Activated naive CD4-positive, alpha-beta T cell (primary cell): ENCODE measurements at places on chromosomes 2 and 18.

DNA sequence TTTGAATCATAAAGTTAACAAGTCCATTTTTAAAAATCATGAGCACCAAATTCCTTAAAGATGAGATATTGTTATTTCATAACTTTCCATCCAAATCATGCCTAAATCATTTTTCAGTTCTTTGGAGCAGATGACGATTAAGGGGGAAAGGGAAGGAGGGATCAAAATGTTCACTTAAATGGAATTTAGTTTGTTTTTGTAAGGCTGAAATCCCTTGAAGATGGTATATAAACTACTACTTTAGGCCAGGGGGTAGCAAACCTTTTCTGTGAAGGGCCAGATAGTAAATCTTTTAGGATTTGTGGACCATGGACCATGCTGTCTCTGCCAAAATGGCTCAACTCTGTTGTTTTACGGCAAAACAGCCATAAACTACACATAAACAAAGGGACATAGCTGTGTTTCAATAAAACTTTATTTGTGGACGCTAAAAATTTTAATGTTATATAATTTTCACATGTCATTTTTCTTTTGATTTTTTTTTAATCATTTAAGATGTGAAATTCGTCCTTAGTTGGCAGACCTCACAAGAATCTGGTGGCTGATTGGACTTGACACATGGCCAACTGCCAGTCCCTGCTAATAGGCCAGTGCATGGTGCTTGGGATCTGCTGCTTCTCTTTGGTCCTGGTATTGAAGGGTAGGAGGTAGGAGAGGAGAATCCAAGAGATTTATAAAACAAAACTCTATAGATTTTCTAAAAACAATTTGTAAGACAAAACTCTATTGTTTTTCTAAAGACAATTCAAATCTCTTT is 52.0 kb upstream of the RTN4 start:
- DNase-seq = no peak

DNA sequence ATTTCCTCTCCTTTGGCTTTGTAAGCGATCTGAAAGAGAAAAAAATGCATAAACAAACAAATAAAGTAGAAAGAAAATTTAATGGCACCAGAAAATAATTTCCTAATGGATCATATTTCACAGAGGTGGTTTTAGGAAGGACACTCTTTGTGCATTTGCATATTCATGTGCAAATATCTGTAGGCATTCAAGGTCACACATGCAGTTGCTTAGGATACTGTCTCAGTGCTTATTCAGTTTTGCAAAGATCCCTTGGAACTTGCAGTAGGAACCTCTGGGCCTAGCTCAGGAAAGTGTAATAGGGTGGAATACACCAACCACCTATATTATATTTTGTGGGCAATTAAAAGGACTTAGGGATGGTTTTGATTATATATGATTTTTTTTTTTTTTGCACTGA is 54.3 kb downstream of the NEB start:
- no peak for DNase-seq

DNA sequence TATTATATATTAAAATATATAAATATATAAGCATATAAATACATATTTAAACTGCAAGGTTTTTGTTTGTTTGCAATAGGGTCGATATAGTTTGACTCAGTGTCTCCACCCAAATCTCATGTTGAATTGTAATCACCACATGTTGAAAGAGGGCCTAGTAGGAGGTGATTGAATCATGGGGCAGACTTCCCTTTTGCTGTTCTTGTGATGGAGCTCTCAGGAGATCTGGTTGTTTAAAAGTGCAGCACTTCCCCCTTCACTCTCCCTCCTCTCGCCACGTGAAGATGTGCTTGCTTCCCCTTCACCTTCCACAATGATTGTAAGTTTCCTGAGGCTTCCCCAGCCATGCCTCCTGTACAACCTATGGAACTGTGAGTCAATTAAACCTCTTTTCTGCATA is 2137.3 kb upstream of the CELF4 start:
- DNase-seq = no peak

DNA sequence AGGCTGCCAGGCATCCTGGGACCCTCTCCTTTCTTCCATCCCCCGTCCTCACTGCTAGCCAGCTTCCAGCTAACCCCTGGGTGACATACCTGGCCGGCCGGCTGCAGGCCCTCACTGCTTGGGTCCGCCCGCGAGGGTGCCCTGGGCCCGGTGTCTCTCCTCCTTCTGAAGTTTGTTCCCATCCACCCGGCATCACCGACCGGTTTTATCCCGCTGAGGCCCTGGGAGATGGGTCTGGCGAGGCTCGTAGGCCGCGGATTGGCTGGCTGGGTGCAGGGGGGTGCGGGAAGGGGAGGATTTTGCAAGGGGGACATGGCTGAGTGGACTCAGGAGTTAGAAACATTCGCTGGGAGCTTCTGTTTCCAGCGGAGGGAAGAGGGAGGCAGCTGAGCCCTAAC is at the start of gene PAX8:
Gene PAX8, minus strand, starts transcription at position 180 of the 398 bp plus-strand sequence. CDS start 527 bp downstream, outside the sequence.
- DNase-seq = no peak

DNA sequence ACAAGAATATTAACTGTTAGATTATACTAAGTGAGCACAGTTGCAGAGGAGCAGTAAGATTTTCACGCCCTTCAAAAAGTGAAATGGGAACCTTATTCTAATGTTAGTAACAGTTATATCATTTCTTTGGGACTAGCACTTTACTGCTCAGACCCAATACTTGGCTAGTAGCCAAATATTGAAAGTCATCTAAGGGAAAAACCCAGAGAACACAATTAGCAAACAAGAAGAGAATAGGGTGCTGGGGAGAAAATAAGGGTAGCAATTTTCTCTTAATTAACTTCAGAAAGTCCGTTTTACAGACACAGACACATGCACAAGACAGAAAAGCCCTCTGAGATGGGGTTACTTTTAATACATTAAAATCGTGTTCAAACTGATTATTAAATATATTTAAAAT is 71.8 kb downstream of the ID2 start:
- no peak for DNase-seq

DNA sequence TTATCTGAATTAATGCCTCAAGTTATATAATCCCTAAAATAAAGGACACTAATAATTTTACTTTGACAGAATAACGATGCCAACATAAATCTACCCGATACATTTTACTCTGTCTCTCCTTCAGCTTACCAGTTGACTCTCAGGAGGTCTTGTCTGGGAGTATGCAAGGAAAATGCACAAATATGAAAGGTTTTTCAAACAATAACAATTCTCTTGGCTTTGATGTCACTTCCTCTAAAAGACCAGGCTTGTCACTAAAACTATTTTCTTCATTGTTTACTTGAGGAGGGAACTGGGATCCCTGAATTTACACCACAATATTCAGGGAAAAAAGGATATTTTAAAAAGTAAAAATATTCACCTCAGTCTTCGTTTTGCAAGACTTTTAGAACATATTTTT is 97.2 kb downstream of the SOS1 start:
- DNase-seq = no peak

DNA sequence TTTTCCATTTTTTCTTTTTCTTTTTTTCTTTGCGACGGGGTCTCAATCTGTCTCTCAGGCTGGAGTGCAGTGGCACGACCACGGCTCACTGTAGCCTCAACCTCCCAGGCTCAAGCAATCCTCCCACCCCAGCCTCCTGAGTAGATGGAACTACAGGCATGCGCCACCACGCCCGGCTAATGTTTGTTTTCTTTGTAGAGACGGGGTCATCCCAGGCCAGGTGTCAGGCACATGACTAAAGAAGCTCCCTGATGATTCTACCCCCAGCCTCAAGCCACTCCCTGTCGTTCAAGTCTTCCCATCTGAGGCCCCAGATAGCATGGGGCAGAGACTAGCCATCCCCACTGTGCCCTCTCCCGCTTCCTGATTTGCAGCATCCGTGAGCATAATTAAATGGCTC is 9.8 kb upstream of the FZD5 start:
- DNase-seq = no peak

- no peak for DNase-seq
These were observed 86.8 kb downstream of the VRK2 start for GRCh38 chr2:58133395-58133794.

DNA sequence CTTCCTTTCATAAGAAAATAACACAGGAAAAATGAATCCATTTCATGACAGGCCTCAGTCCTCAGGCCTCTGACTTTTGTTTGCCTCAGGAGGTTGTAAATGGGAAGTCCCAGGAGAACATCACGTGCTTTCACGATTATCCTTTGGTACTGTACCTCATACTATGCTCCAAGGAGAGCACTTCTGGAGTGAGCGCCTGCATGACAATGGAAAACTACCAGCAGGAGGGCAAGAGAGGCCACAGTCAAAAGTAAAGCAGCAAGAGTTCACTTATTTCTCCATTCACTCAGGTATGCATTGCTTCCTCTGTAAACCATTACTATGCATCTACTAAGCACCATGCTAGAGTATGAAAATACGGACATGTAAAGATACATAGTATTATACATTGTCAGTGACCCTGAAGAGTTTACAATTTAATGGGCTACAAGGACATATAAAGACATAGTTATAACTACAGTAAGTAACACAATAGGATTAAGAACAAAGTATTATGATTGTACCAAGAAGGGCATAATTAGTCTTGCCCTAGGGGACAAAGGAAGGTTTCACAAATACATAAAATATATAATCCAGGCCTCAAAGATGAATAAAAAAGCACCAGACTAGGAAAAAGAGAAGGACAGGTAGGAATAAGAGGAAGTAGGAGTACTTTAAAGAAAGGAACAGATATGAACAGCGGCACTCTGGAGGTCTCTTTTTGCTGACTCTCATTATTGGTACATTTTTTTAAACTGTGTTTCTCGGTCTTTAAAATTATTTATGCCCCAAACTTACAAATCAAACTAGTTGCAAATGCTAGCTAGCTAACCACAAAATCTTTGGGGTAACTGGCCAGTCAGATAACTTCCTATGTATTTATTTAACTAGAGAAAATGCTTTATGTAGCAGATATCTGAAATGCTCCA is 806.7 kb downstream of the NRXN1 start:
- DNase-seq = no peak

GRCh38 chr2:23760736-23761135 is 166.2 kb downstream of the ATAD2B start:
- no peak for DNase-seq

DNA sequence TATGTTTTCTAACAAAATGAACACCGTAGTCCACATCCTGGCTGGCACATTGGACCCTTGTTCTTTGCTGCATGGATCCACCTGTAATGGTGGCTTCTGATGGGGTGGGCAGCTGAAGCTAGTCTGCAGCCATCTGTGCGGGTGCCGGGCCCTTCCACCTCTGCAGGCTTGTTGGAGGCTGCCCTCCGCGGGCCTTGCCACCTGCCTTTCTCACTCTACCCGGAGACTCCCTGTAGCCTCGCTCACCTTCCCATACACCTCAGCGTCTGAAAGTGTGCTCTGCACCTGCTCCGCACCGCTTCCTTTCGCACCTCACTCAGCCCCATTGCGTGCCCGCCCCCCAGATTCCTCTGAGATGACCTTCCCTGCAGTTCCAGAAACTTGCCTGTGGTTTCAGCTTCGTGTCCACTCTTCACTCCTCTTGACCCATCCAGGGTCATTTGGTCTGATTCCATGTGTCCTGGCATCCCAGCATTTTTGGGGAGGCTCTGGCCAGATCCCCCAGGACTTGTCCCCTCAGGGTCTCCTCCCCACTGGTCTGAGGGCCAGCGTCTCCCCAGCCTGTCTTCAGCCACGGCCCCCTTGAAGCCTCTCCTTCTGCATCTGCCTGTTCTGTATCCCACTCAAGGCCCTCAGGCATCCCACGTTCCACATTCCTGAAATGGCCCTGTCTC is 18.2 kb downstream of the ATG4B start:
- DNase-seq = no peak

- no peak for DNase-seq
These were observed 85.2 kb upstream of the SPATS2L start for GRCh38 chr2:200221055-200221955.

- no peak for DNase-seq
These were observed 38.4 kb downstream of the ABCB11 start for GRCh38 chr2:168992591-168993349.

GRCh38 chr18:2146754-2147153 is 424.6 kb downstream of the METTL4 start:
- no peak for DNase-seq

GRCh38 chr2:159046966-159047365 is 78.5 kb downstream of the TANC1 start:
- no peak for DNase-seq

DNA sequence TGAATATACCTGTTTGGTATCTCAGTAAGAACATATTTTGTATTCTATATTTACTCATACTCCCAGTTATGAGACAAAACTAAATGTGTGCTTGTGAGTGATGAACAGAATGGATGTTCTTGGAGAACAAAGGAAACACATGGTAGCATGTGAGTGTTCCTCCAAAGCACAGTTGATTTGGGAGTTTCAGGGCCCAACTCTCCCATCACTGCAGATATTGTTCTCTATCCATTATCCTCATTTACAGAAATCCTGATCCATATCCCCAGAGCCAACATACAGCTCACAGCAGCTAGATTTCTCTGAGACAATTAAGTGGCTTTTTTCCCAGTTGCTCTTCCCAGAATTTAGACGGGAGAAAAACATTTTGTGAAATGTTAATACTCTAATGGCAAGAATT is 75.6 kb upstream of the MAPRE2 start:
- no peak for DNase-seq

DNA sequence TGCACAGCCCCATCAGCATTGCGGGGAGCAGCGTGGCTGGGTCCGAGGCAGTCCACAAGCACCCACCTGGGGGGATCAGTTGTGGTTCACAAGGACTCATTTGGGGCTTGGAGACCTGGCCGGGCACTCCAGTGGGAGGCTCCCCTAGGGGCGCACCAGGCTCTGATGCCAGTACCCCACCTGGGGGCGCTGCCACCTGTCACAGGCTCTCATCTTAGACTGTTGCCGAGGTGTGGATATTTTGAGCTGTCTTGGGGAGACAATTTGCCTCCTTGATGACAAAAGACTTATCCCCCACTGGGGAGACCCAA is 3.0 kb downstream of the ADRA2B start:
- DNase-seq = no peak

- no peak for DNase-seq
These were observed 852 bp downstream of the POLI start for GRCh38 chr18:54269893-54270844.

DNA sequence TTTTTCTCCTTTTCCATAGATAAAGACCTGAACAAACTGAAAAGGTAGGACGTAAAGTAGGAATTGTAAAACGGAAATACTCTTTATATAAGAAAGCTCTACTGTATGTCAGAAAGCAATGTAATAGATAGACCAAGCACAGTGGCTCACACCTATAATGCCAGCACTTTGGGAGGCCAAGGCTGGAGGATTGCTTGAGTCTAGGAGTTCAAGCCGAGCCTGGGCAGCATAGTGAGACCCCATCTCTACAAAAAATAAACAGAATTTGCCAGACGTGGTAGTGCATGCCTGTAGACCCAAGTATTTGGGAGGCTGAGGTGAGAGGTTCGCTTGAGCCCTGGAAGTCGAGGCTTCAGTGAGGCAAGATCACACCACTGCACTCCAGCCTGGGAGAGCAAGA is 7.6 kb downstream of the ZNF397 start:
- DNase-seq = no peak

DNA sequence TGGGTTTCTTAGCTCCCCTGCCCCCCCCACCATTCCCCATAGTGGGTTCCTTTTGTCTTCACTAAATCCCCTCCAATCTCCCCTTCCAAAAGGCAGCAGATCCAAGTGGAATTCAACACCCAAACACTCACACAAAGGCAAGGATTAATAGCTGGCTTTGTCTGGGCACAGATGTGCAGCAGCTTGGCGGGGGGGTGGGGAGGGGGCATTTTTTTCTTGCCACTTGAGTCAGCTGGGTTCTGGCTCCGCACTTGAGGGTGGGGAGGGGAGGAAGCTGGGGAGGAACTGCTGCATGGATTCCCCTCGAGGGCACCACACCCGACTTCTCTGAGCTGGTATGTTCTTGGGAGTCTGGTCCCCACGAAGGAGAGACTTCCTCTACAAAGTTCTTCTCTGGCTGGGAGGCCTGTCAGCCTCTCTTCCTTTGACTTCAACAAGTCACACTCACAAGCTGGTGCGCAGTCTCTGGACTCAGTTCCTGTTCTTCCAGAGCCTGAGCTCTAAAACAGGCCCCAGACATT is 36.0 kb downstream of the SERTAD2 start:
- DNase-seq = no peak
